ENCODE measurements at places on chromosomes 1 and 21.

GRCh38 chr1:165355139-165355976 lies 1.2 kb downstream of the LMX1A start:
- DNase-seq, result no peak

DNA sequence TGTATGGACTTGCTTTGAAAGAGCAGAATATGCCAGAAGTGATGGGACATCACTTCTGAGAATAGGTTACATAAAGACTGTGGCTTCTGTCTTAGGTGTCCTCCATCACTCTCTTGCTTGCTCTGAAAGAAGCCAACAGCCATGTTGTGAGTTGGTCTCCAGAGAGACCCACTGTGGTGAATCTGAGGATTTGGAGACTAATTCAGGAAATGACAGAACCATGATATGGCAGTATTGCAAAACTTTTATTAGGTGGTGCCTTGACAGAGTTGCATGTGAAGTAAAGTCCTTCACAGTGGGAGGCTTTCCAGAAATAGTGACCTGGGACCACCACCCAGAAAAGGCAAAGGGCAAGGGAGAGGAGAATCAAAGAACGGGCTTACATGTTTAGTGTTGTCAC lies 628.6 kb downstream of the KCNT2 start:
- no peak for DNase-seq

DNA sequence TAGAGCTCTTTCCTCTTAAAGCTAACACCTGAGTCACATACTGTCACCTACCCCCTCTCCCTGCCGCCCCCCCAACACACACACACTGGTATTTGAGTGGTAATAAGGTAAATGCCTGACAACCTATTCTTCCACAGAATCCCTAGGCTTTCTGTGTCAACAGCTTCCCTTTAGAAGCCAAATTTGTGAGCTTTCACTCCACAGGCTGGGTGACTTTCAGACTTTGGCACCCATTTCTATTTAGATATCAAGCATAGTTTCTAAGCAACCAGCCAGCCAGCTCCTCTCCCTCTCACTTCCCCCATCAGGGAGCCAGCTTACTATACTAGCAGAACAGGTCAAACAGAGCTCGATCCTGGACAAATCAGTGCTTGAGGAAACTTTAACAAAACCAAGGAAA lies 3.2 kb upstream of the C1orf74 start:
- no peak for DNase-seq

GRCh38 chr1:212640223-212640878 lies 31.8 kb downstream of the ATF3 start:
- no peak for DNase-seq

DNA sequence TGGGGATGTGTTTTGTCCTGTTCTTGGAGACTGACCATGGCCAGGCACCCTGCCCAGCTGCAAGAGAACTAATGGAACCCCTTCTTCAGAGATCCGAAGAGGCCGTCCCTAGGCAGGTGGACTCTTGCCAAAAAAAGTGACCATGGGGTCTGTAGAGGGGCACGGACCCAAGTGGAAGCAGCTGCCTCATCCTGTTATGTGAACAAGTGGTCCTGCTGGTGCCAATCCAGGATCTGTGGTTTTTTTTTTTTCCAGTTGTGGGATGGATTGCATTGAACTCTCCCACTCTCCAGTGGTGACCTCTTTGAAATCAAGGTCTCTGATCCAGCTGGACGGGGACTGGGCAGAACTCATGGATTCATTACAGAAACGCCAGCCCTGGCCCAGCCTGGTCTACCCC lies 71.2 kb downstream of the ARHGEF10L start:
- no peak for DNase-seq

GRCh38 chr1:201890223-201890622 lies 1.5 kb downstream of the SHISA4 start:
- no peak for DNase-seq

DNA sequence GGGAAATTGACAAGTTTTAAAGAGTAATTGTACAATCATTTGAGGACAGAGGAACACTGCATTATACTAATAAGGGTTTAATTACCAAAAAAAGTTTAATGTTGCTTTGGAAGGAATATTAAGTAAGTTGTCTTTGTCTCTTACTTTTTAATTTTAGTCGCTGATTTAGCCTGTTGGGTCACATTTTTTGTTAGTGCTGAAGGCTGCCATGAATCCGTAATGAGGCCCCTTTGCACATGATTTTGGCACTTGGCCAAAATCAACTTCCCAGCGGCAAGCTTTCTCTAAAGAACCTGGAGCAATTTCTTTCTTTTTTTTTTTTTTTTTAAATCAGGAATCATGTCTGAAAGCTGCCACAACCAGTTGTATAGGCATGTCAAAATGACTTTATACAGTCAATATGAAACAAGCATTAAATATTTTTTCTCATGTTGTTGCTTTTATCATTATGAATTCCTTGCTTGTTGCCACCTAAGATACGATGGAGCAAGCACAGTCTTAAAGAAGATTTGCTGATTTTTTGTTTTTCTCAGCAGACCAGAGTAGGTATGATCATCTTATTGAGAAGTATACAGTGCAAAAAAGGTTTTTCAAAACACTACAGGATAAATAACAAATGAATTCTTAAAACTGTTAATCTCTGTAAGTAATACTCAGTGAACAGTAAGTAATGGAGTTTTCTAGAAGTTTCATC lies 690.4 kb downstream of the USP25 start:
- DNase-seq, result no peak

DNA sequence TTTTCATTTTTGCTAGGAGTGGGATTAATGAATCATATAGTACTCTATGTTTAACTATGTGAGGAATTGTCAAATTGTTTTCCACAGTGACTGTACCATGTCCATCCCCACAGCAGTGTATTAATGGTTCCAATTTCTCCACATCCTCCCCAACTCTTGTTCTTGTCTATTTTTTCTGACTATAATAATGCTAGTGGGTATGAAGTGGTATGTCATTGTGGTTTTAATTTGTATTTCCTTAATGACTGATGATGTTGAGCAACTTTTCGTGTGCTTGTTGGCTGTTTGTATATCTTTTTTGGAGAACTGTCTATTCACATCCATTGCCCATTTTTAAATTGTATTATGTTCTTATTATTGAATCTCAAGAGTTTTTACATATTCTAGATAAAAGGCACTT lies 10.0 kb upstream of the KPRP start:
- DNase-seq, result no peak

GRCh38 chr1:43818691-43819090 lies 111.4 kb downstream of the ST3GAL3 start:
- DNase-seq, result no peak

Measured in CD4-positive, alpha-beta T cell treated with Interleukin-4 for 4 hours (primary cell).